ENCODE measurements at places on chromosomes 5 and 9.

DNA sequence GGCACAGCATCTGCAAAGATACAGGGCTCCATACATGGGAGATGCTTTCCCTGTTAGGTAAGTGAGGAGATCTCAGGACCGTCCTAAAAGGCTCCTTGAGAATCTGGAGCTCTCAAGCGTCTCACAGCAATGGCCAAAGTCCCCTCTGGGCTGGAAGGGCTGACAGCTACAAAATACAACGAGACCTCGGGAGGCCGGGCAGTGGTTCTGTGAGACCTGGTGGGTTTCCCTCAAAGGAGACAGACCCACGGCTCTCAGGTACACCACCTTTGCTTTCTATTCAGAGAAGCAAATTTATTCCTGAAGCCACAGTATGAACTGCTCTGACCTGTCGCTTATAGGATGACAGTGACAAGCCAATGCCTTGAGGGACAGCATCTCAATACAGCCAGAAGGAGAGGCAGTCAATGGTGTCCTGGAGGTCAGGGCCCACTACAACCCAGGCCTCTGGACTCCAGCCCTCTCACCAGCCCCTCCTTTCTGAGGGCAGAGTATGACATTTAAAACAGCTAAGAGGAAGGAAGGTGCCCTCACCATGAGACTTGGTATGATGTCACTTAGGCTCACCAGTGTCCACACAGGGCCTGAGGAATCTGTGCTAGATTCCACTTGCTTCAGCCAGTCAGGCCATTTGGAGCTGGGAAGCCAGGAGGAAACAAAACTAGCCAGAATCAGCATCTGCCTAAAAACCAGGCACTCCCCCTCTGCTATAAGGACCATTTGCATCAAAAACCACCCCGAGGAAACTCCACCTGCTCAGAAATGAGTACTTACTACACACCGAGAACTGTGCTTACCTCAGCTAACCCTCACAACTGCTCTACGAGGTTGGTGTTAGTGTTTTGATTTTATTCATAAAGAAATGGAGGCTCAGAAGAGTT lies 86.5 kb upstream of the FSTL4 start:
- no peak for DNase-seq

- DNase-seq = no peak
Measured at GRCh38 chr9:89702401-89702800, 97.6 kb downstream of the GADD45G start.

- no peak for DNase-seq
Measured at GRCh38 chr5:83049370-83049885, 27.8 kb downstream of the TMEM167A start.

- no peak for DNase-seq
Measured at GRCh38 chr9:95218773-95219172, 98.7 kb downstream of the FANCC start.

GRCh38 chr5:136308212-136308795 lies 57.0 kb downstream of the TRPC7 start:
- DNase-seq = no peak

DNA sequence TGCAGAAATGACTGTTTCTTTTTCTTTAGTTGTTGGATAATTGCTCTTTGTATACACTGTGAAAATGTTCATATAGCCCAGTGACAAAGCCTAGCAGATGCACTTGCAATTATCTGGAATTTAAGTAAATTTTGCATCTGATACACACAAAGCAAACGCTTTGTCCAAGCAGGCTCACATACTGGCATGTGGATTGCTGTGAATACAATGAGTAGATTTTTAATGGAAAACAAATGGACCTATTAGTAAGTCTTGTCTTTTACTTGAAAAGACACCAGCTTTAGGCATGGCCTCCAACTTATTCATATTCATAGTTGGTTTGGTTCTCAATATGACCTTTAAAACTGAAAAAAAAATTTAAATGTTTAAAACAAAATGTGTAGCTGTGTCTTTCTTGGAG lies 1299.8 kb upstream of the WWC1 start:
- no peak for DNase-seq

- DNase-seq = no peak
Measured at GRCh38 chr5:178069909-178070308, 43.4 kb upstream of the N4BP3 start.

- DNase-seq = no peak
Measured at GRCh38 chr9:19656704-19657103, 132.1 kb downstream of the SLC24A2 start.

GRCh38 chr9:34490760-34491159 lies 32.0 kb downstream of the ENHO start:
- no peak for DNase-seq

GRCh38 chr5:79055017-79055416 lies 14.5 kb downstream of the DMGDH start:
- DNase-seq = no peak

- DNase-seq = no peak
Measured at GRCh38 chr9:116450378-116451139, 236.5 kb upstream of the TRIM32 start.
